ENCODE measurements at places on chromosomes 12 and 14.

DNA sequence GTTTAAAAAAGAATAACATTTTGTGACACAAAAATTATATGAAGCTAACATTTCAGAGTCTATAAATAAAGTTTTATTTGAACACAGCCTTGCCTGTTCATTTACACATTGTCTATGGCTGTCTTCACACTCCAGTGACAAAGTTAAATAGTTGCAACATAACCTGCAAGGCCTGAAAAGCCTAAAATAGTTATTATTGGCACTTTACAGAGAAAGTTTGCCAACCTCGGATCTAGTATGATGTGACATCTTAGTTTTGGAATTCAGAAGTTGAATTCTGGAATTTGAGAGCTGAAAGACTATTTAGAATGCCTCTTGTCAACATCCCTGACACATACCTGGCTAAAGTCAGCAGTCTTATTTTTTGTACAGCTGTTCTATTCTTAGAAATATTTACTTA lies 68.3 kb downstream of the DYRK2 start:
- DNase-seq, result no peak

DNA sequence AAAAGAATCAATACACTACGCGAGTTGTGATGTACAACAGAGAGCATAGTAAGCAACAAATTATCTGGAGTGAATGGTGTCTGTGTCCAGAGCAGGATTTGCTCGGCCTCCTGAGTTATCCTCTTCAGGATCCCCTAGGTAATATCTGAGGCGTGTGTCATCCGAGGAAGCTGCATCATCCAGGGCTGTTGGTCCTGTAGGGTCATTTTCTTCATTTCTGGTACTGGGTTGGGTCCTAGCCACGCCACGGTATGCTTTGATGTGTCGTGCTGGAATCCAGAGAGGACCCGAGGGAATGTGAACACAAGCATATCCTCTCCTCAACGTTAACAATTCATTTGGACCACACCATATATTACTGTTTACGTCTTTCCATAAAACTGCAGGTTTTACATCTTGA lies 19.0 kb upstream of the CLEC4E start:
- DNase-seq, result no peak

- DNase-seq, result no peak
These were observed 1.9 kb downstream of the ADSS1 start for GRCh38 chr14:104725772-104726548.

DNA sequence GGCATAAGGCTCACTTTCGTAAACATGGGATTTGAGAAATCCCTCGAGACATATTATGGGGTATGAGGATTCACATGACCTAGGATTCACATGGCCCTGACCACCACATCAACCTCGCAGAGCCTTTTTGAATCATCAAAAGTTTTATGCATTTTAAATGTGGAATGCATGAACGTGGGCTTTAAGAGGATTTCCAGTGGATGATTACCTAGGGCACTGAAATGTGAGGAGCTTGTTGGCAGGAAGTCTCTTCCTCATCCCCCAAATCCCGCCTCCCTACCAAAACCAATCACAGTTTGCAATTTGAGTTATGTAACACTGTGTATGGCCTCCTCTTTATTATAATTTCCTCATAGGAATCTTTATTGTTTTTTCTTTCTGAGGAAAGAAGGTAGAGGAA lies 659.6 kb upstream of the TBX3 start:
- no peak for DNase-seq

GRCh38 chr12:64318605-64319004 lies 72.0 kb downstream of the C12orf56 start:
- DNase-seq, result no peak

DNA sequence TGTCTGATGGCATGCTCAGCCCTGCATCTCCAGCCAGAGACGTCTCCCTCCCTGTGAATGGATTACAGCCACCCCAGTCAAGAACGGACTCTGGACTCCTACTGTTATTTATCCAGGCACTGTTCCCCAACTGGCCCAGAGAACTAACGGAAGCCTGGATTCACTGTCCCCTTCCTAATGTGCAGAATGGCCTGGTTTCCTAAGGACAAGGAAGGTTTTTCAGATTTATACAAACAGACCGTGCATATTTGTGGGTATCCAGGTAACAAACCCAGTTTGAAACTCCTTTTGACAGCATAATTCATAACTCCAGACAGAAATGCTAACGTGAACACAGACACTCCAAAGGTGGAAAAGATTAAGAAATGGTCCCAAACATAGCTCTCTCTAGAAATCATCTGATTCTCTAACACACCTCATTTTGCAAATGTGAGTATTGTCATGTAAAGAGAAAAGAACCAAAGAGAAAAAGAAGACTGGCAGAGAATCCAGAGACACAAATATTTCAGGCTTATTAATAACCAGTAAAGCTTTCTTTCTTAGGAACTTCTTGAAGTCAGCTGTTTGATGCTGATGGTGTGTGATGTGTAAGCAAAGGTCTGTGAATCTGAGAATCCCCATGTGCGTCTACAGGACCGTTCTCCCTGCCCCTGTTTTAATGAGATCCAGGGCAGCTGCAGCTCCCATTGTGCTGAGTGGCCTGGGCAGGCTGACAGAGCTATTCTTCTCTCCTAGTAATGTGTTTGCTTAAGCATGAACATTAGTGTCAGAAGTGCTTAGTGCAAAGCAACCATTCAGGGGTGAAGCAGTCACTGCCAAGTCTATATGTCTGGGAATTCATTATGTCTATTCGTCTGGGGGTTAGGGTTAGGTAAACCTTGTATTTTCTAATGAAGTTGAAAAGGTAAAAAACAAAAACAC lies 86.8 kb upstream of the HIF1A start:
- DNase-seq, result peak; percentile 52

DNA sequence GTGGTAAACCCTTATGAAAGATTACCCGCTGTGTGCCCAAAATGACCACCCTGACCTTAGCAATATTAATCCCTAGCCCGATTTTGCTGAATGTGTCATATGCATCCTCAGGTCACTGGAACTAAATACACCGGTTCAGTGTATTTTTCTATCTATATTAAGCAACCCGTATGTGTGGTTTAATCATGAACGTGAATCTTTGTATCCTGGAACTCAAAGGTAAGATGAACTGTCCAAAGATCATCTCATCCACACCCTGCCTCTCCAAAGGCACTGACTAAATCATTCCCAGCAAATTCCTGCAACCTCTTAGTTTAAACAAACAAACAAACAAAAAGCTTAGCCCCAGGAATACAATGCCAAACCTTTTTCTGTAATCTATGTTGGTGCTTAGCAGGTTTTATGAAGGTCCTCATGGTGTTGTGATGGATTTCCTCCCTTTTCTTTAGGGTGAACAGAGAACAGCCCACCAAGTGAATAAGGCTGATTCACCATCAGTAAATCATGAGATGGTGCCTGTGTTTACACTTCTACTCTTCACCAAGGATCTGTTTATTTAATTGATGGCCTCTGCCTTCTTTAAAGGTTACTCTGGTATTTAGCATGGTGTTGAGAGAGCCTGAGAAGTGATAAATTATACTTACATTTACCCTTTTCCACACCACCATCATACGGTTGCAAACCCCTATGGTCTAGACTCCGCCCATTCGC lies 298.6 kb downstream of the DPF3 start:
- no peak for DNase-seq

DNA sequence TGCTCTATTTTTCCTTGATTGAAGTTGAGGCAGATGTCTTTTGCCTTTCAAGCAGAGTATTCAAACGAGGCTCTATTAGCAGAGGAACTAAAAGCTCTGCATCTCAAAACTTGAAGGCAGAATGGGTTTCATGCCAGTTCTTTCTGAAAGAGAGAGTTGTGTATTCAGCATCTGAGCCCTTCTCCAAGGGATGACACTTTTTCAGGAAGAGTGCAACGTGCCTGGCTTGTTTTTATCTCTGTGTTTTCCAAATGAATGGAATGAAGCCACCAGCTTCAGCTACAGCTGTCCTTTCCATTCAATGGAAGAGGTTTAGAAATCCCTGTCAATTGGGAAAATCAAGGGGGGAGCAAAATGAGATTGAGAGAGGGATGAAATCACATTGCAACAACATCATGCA lies 14.6 kb downstream of the BEST3 start:
- no peak for DNase-seq

DNA sequence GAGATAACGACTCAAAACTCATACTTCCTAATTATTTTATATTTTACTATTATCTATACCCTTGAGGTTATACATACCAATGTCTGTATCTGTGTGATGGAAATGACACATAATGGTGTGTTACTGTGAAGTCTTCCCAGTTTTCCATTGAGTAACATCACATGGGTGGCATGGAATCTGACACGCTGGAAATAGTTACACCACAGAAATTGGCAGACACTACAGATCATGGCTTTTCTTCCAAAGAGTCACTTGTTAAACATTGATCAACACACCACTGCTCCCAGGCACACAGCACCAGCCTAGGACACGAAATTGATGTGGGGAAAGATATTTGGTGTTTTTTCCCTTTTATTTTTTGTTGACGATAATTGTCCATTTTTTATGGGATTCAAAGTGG lies 33.0 kb upstream of the VWF start:
- no peak for DNase-seq

GRCh38 chr12:28771968-28772367 lies 377.1 kb upstream of the FAR2 start:
- DNase-seq, result no peak

DNA sequence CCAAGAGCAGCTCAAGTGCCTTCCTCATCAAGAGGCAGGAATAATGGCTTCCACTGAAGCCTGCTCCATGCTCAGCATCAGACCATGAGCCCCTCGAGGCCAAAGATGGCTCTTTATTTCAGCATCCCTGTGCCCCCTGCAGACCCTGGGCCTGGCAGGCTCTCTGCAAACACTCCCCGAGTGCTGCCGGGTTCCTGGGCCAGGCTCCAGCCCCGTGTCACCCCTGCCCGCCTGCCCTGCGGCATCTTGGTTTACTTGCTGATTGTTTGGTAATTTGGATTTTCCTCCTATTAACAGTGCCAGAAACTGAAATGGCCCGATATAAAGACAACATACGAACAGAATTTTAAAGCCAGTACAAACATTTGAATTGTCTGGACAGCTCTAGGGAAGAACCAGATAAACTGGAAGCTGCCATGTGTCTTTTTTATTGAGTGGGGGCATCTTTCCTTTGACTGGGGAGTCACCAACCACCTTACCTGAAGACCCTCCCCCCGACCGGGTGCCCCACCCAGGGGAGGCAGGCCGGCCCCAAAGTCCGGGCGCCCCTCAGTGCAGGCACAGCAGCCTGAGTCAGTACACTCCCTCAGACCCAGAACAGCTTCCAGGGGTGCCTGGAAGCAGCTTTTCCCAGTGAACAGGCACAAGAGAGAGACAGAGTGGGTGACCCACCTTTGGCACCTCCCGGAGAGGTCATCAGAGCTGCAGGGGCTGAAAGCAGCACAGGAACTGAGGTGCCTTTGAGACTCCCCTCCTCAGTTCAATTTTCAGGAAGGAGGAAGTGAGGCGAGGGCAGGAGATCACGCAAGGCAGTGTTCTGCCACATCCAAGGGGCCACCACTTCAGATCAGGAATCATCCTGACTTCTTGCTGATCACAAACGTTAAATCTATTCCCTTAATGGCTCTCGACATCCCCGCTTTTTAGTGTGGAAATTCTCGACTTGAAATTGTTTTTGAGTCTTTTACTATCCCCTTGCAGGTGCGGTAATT lies 30.6 kb downstream of the ITPK1 start:
- no peak for DNase-seq

DNA sequence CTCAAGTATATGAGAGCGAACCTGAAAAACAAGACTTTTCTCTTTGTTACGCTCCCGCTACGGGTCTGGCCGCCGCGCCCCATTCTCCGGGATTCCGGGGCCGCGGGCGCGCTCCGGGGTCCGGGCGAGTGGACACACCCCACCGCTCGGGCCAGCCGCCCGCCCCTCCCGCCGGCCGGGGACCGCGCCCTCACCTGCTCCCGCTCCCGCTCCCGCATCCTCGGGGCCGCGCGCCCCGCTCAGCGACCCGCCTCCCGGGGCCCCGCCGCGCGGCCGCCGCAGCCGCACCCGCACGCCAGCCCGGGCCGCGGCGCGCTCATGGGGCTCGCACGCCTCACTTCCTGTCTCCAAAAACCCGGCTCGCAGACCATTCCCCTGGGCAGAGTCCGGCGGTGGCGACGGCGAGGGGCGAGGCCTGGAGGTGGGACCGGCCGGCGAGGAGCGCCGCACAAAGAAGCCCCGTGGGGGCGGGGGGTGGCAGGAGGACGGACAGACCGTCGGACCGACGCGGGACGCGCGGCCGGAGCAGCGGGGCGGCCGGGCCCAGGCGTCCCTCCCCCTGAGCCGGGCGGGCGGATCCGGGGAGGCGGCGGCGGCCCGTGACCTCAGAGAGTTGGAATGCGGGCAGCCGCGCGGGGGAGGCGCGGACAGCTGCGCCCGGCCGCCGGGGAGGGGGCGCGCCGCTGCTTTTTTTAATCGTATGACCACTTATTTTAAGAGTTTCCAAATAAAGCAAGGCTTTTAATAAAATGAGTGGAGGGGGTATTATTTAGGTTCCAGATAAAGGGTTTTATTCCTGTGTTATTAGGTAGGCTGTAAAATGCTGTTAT lies at the start of gene PTPN21:
Gene PTPN21 (minus strand): TSS at position 551 of the 830 bp plus-strand sequence. CDS start 4,590 bp downstream, outside the sequence.
- no peak for DNase-seq

- no peak for DNase-seq
These were observed 77.3 kb downstream of the DAAM1 start for GRCh38 chr14:59265808-59266207.

GRCh38 chr14:98099527-98099926 lies 1172.5 kb downstream of the BCL11B start:
- DNase-seq, result no peak

- no peak for DNase-seq
These were observed 196.7 kb downstream of the RMST start for GRCh38 chr12:97659117-97659880.

DNA sequence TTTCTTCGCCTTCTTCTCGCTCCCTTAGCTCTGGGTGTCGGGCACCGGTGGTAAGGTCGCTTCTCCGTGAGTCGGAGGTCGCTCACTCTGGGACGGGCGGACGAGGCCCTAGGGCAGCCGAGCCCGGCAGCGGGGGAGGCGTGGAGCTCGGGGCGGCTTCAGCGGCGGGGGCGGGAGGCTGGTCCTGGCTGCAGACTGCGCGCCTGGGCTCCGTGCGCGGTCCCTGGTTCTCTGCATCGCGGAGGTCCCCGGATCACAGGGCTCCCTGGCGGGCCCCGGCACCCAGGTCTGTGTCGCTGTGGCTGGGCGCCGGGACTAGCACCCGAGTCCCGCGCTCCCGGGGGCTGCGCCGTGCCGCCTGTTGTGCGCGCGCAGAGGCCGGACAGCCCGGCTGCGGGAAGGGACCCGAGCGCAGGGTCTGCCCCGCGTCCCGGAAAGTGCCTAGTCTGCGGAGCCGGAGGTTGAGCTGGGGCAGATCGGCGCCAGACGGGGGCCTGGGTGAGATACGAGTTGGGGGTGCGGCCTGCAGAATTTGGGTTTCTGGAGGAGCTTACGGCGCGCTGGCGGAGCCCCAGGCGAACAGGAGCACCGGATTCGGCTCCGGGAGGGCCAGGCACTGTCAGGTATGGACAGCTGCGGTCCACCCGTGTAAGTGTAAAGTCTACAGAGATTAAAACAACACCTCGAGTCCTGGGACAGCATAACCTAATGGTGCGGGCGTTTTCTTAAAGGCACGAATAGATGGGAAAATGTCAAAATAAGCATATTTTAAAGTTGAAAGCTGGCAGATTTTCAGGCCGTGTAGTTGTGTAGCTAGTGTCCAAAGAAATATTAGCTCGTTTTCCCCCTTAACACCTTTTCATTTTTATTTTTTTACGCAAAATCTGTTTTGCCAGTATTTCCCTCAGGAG lies 713 bp downstream of the FRMD6 start:
- DNase-seq, result no peak
